ENCODE measurements at places on chromosomes 5 and 9. TPM values are rescaled to one million over a fixed set of nuclear protein-coding genes. Genes with fewer than 3 reads are reported as not detected.
A peak's percentile ranks its signal among the peaks of the same experiment; 100 is the strongest.

Gene SLC9A3
- total RNA-seq = 1.6 TPM

Gene C9
- total RNA-seq = not detected

Gene HSPB3
- not detected for total RNA-seq

Gene SLC46A2
- total RNA-seq = 0.47 TPM

Gene MARCOL
- total RNA-seq = not detected

Gene CCDC107
- 35.2 TPM for total RNA-seq

Gene TNC
- total RNA-seq = not detected

DNA sequence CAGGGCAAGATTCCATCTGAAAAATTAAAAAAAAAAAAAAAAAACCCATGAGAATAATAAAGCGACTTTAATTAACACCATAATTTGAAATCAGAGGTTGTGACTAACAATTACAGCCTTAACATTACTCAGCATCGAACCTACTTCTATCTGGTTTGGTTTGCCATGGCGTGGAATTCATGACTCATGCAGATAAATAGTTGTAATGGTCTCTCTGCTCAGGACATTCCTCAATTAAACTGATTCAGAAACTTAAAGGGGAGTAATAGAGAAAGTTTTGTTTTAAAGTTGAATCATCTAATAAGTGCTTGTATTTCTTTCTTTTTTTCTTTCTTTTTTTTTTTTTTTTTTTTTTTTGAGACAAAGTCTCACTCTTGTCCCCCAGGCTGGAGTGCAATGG lies 135.5 kb downstream of the SPATA31D1 start:
- H3K4me1 ChIP-seq = no peaks in the 10 kb centered on the region
- no peak overlapping the region for H3K27ac ChIP-seq
- DNase-seq = no peak
- H3K4me3 ChIP-seq = no peak overlapping the region
- H3K36me3 ChIP-seq = no peaks in the 10 kb centered on the region

- H3K4me3 ChIP-seq = no peak overlapping the region
- H3K27ac ChIP-seq = no peak overlapping the region
- H3K4me1 ChIP-seq = peaks cover 3% of the 10 kb centered on the region
- peaks cover 2% of the 10 kb centered on the region for H3K36me3 ChIP-seq
- H3K27me3 ChIP-seq = no peaks in the 10 kb centered on the region
Observed at GRCh38 chr9:105503881-105504280, 54.0 kb upstream of the FKTN start.

DNA sequence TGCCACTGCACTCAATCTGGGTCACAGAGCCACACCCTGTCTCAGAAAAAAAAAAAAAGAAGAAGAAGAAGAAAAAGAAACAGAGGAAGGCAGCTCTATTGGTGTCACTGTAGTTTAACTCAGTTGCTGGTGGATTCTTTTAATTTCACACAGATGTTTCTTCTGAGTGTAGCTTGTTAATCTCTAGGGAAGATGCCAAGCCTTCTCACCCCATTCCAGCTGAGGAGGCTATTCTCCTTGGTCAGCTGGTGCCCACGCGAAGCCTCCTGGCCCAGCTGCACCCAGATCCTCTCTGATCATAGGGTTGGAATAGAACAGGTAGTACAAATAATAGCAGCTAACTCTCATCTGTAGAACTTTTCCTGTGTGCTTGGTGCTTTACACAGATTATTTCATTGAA lies 113.8 kb upstream of the SPRY4 start:
- peaks cover 49% of the 10 kb centered on the region for H3K4me1 ChIP-seq
- DNase-seq = no peak
- no peaks in the 10 kb centered on the region for H3K36me3 ChIP-seq
- H3K4me3 ChIP-seq = peak overlapping the region; percentile 43
- H3K27ac ChIP-seq = peak overlapping the region; percentile 89
- no peaks in the 10 kb centered on the region for H3K27me3 ChIP-seq

DNA sequence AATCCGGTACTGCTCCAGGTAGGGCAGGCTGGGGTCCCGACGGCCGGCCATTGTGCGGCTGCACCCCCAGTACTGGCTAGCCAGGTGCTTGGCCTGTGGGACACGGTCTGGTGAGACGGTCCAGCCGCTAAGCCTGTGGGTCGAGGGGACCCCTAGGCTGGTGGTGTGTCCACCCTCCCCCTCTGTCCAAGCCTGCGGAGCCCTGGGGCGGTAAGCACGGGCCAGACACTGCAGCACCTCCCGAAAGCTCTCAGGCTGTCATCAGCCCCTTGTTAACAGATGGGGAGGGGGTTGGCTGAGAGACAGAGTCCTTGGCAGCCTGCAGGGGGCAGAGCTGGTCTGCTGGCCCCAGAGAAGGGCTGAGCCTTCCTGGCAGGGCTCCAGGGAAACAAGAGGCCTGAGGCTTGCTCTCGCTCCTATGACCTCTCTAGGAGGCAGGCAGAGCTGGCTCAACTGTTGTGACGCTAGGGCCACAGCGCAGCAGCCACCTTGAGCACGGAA lies 11.8 kb upstream of the MRNIP start:
- H3K36me3 ChIP-seq = no peaks in the 10 kb centered on the region
- H3K4me1 ChIP-seq = no peaks in the 10 kb centered on the region
- no peaks in the 10 kb centered on the region for H3K27me3 ChIP-seq
- no peak overlapping the region for H3K4me3 ChIP-seq
- H3K27ac ChIP-seq = no peak overlapping the region

GRCh38 chr5:176474476-176474875 lies 26.3 kb downstream of the FAF2 start:
- peaks cover 8% of the 10 kb centered on the region for H3K36me3 ChIP-seq
- H3K4me3 ChIP-seq = no peak overlapping the region
- H3K4me1 ChIP-seq = peaks cover 17% of the 10 kb centered on the region
- DNase-seq = no peak
- H3K27ac ChIP-seq = no peak overlapping the region

DNA sequence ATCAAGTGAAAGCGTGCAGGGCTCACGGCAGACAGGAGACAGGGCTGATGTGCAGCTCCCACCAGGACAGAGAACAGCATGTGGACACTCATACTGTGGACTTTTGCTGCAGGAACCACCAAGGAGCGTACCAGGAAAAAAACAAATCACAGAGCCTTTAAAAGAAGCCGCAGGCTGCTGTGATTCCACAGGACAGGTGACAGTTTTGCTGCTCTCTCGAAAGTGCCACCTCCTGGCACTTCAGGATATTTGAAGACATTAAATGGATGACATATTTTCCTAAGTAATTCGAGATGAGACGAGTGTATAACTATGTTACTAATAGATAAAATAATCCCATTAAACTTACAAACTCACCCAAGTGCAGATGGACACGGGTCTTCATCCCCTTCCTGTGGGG lies 29.3 kb downstream of the ZDHHC11 start:
- H3K27me3 ChIP-seq = peaks cover 14% of the 10 kb centered on the region
- H3K4me3 ChIP-seq = no peak overlapping the region
- DNase-seq = no peak
- no peak overlapping the region for H3K27ac ChIP-seq

DNA sequence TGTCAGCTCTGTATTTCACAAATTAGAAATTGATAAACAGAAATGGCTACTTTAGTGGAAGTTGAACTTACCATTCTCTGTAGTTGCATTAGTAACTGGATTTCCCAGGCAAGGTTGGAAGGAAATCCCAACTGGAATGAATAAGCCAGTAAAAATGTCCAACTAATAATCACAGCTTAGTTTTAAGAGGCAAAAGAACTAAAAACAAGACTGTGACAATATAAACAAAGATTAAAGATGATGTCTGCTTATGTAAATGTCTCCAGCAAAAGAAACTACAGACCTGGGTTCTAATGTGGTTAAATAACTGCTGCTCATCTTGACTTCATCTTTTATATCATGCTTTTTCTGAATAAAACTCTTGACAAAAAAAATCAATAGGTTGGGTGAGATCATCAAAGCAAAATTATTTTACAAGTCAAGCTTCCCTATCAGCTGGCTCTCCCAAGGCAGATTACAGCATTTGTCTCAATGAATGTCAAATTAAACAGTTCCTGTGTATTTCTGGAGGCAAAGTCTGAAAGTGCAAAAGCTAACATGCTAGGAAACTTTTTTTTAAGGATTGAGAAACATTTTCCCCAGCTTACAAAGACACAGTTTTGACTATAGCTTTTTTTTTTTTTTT lies 62.3 kb upstream of the HMHB1 start:
- no peak overlapping the region for H3K4me3 ChIP-seq
- H3K27me3 ChIP-seq = peaks cover 26% of the 10 kb centered on the region
- no peak overlapping the region for H3K27ac ChIP-seq
- no peaks in the 10 kb centered on the region for H3K4me1 ChIP-seq
- H3K36me3 ChIP-seq = no peaks in the 10 kb centered on the region
- DNase-seq = no peak
